H54 (cell line): ENCODE measurements at places on chromosomes 16 and 17.

DNA sequence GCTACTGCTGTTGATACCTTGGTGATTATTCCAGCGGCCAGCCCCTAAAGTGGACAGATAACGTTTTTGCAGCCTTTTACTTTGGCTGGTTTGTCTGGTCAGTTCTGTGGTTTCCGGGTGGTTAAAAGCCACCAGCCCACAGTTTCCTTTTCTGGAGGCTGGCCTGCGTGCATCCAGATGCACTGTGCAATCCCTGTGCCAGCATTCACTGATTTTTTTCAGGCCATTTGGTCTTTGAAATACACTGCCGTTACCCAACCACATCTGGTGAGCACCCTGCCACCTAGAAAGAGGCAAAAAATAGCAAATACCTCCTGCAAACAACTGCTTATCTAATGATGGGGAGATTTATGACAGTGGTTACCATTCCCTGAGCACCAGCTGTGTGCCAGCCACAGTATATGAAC, 797 bp downstream of the NUDT7 start:
- no peak for DNase-seq

- peak; percentile 75 for DNase-seq
These were observed 14.4 kb upstream of the FAAP100 start for GRCh38 chr17:81566461-81567126.

- DNase-seq, result peak; percentile 91
These were observed 12.2 kb downstream of the BANP start for GRCh38 chr16:87963400-87963799.

DNA sequence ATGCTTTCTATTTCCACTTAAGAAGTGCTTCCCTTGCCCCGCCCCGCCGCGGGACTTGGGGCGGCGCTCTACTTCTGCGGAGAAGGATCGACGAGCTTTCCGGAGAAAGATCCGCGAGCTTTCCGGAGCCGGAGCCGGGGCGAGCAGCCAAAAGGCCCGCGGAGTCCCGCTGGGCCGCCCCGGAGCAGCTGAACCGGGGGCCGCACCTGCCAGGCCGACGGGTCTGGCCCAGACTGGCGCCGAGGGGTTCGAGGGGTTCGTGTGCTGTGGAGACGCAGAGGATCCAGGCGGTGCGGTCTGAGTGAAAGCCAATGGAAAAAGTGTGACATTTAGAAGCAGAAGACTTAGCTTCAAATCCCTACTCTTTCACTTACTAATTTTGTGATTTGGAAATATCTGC, 50.8 kb downstream of the TBC1D26 start:
- DNase-seq, result no peak

DNA sequence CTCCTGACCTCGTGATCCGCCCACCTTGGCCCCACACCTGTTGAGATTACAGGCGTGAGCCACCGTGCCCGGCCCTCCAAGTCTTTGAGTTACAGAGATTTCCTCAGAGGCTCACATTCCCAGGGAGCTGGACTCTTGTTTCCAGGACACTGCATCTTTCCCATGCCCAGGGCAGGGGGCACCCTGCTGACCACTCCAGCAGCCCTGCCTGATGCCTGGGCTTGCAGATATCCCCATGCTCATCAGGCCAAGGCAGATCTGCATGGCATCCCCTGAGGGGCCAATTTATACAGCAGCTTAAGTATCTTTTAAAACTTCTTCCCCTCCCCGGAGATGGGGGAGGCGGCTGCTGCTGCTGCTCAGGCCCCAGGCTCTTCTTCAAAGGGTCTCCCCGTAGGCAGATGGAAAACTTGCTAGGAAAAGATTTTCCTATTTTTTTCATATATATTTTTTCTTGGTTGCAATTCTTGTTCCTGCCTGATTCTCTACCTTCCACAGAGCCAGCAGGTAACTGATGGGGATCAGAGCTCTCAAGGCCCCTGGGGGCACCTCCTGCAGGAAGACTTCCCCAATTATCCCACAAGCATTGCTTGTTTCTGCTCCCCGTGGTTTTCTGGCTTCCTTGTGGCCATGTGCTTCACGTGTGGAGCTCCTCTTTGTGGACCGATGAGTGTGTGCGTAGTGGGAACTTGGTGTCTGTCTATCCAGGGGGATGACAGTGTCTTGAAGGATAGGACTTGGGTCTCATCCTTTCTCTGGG, 102.2 kb upstream of the SDK2 start:
- DNase-seq, result no peak

DNA sequence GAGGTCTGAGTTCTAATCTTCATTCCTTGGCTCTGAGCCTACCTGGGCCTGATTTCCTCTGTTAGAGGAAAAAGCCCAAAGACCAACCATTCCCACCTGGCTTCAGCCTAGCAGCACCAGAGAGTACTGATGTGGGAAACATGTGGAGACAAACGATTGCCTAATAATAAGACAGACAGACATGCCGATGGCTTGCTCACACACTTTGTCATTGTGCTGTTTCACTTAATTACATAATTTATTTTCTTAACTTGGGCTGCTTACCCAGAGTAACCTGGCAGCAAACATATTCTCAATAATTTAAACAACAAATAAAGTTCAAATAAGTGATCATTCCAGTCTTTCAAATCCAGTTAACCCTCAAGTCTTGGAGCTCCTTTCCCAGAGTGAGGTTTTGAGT, 83.4 kb downstream of the MAF start:
- DNase-seq, result no peak

DNA sequence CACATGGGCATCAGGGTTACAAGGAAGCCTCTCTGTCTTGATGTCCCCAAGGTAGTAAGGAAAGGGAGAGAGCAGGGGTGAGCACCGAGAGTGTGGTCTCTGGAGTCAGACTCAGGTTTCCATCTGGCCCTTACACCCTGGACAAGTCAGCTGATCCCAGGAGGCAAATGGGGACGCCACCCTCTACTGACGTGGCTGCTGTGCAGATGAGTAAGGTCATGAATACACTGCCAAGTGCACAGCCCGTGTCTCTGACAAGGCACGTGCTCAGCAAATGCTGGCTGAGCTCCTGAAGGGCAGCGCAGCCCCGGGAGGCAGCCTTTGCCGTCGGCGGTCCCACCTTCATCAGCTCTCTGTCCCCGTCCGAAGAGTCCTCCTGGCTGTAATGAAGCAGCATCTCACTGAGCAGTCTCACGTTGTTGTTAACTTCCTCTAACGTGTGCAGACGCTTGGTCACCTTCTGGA, 19.4 kb downstream of the GGA3 start:
- DNase-seq, result no peak

DNA sequence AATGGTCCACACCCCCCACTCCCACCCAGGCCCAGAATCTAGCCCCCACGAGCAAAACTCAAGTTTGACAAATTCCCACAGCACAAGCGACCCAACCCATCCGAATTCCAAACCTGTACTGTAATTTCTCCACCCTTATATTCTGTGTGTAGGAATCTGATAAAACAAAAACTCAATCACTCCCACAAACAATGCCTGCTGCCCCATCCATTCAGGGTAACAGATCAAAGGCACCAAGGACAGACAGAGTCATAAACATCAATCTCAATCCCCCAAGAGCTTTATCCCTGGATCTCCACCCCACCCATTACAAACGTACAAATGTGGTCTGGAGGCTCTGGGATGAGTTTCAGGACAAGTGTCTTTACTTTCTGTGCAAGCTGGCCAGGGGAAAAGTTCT, 157.8 kb downstream of the AXIN2 start:
- DNase-seq, result no peak

- DNase-seq, result peak; percentile 98
These were observed 497 bp downstream of the SMIM5 start for GRCh38 chr17:75633486-75634375.

DNA sequence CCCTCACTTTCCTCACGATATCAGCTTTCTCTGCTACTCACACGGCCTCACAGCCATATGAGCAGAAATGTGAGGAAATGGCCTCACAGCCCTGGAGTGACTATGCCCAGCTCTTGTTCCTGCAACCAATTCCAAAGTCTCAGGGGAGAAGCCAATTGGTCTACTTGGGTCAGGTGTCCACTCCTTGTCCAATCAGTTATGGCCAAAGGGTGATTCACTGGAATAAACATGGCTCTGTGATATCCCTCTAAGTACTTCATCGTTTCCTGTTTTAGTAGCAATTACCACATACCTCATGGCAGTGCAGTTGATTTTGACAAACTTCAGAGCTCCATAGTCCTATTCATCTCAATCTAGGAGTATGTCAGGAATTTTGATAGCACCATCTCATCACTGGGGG, 195.4 kb downstream of the KATNIP start:
- DNase-seq, result no peak

- peak; percentile 47 for DNase-seq
These were observed 54.4 kb upstream of the RCVRN start for GRCh38 chr17:9959377-9959981.

GRCh38 chr16:69031877-69032301, 73.6 kb upstream of the HAS3 start:
- DNase-seq, result no peak

GRCh38 chr16:23508589-23509440, 1.5 kb downstream of the GGA2 start:
- no peak for DNase-seq

DNA sequence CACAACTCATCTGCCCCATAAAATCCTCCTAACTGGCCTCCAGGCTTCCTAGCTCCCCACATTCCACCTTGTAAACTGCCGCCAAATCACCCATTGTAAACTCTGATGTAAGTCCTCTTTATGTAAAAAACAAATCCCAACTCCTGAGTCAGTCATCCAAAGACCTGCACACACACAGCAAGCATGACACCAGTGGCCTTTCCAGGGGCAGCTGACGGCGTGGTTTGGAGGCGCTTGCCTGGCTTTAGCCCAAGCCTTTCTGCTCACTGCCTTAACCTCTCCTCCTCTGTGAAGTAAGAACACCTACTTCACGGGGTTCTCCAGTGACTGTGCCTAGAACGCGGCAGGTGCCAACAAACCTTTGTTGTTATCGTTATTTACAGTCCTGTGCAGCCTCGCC, 14.0 kb downstream of the UBE2O start:
- no peak for DNase-seq

DNA sequence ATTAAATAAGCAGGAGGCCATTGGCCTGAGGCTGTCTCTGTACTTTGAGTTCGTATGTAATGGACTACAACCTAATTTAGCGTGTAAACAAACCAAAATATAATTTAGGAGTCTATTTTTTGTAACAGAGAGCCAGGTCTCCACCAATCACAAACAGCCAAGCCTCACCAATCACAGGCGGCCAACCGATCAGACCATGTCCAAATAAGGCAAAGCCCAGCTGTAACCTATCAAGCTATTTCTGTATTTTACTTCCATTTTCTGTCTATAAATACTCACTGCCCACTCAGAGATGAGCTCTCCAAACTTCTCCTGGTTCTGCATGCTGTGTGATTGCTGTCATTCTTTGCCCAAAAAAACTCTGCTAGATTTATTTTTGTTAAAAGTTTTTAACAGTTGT, 322.7 kb downstream of the NPIPA8 start:
- no peak for DNase-seq

DNA sequence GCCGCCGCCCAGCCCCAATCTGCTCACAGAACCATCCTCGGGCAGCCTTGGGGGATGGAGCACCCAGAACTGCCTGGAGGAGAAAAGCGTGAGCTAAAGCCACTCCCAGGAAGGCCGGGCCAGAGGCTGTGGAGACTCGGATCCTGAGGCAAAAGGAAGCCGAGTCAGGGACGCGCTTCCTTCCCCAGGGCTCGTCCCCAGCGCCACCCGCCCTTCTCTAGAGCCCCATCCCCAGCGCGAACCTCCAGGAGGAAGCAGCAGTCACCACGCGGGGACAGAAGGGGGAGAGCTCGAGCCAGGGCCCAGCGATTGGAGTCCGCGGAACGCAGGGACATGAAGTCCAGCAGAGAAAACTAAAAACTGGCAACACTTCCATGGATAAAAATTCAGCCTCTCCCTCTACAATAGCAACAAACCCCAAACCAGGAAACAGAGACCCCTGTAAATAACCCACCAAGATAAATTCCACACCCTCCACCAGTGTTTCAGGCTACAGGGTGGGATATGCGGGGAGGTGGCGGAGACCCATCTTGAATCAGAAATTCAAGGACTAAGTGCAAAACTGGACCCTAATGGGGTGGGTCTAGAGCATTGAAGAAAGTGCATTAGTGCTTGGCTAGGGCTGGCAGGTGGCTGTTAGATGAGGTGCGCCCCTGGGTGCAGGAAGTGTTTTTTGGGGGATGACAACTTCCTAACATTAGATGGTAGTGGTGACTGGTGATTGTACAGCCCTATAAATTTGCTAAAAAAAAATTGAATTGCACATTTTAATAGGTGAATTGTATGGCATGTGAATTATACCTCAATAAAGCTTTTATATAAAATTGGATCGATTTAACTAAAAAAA, 116.1 kb upstream of the METRNL start:
- DNase-seq, result no peak

- DNase-seq, result no peak
These were observed 78.0 kb upstream of the GAS7 start for GRCh38 chr17:10276436-10276835.

- no peak for DNase-seq
These were observed 80.6 kb upstream of the LGALS9 start for GRCh38 chr17:27550291-27550930.

- DNase-seq, result no peak
These were observed 56.4 kb upstream of the SLC25A19 start for GRCh38 chr17:75345514-75346167.

- DNase-seq, result no peak
These were observed 191.0 kb upstream of the PMFBP1 start for GRCh38 chr16:72362973-72363372.

DNA sequence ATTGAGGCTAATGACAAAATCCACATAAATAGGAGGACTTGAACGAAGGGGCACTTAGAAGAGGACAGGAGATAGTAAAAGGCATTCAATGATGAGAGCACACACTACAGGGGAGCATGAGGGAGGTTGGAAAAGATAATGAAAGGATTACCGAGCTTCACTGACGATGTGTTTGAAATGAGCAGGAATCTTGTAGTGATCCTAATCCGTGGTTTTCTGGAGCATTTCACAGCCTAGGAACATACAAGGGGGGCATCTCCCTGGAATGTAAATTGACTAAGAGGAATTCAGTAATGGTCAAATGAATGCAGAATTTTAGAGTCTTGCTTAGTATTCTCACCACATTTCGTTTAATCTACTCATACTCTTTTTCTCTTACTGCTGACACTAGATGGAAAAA, 5.2 kb downstream of the ATMIN start:
- DNase-seq, result no peak

DNA sequence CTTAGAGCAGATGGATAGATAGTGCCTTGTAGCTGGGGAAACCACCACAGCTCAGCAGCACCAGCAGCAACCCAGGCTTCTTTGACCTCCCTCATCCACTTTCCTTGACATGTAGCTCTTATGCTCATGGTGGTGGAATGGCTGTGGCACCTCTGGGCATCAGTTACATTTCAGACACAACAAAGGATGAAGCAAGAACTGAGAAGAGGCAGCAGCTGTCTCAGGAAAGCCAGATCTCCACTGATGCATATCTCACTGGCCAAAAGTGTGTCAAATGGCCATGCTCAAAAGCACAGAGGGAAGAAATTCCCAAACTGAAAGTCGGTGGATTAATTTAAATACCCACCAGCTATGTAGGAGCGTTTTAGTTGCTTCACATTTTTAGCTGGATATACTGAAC, 671.4 kb upstream of the SALL1 start:
- no peak for DNase-seq
